ENCODE measurements at places on chromosomes 5 and 9.

DNA sequence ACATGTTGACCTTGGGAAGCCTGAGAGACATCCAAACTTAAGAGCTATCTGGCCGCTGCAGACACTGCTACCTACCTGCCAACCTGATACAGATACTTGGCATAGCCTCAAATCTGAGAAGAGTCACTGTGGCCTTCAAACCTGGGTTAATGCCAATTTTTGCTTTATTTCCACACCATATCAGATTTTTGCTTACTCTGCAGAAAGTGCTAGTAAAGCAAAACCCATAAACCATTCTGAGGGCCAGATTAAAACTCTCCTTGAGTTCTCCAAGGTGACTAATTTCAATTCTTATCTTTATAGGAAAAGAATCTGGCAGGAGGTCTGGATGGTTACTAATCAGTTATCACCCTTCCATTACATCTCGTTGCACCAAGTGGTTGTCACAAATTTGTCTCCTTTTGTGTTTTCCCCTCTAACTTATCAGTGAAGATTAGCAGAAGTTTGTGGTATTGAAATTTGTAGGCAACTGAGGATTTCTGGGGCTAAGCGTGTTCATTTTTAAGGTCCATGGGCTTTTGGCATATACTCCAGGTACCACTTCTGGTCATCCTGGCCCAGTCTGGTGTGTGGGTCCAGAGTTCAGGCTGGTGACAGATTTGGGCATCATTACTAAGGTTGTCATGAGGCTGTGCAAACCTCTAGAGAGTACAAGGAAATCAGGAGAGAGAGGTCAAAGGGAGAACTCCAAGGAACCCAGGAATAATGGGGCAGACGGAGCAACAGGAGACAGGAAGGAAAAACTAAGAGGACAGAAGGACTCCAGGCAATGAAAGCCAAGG lies 177.9 kb downstream of the TSSK1B start:
- no peak for DNase-seq

GRCh38 chr5:78757269-78758053 lies 108.9 kb upstream of the LHFPL2 start:
- no peak for DNase-seq

DNA sequence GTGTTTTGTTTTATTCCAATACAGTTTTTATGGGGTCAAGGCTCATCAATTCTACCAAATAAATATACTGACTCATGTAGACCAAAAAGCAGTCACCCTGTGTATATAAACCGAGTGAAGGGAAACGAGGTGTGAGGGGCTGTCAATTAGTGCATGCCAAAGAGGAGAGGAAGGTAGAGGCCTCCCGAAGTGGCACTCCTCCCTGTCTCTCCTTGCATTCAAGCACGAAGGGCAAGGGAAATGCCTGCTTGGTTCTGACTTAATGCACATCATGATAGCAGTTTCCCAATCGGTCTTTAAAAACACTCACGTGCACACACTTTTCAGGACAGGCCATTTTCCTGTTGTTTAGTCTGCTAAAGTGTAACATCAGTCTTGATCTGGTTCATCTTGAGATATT lies 125.6 kb upstream of the SLCO6A1 start:
- no peak for DNase-seq

DNA sequence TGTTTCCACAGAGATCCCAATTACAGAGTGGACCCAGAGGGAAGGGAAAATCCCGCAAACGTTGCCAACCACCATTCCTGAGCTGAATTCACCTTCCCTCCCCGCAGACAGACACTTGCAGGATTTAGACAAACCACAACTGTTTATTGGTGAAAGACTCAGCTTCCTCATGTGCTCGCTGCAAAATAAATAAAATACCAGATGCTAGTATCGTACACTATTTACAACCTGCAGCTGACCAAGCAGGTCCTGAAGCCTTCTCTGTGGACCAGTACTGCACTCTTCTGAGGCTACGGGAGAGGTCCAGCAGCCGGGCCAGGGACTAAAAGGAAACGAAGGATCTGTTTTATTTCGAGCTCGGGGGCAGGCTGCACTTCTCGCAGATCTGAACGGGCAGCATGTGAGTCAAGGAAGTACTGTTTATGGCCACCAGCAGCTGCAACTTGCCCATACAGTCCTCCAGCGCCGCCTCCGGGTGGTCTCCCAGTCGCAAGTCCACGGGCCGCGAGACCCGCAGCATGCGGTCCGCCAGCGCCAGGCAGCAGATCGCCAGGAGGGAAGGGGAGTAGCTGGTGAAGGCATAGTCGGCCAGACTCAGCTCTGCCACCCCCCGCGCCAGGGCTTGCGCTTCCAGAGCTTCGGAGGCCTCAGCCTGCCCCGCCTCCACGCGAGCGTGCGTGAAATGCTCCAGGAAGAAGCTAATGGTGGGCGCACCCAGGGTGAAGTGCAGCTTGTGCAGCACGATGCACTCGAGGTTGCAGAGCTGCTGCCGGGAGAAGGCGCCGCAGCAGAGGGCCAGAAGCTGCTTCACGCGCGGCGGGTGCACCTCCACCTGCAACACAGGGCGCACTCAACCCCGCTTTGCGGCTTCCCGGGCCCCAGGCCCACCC lies 2.1 kb downstream of the CCNO start:
- DNase-seq = no peak

GRCh38 chr9:9341203-9341602 lies 1271.6 kb downstream of the PTPRD start:
- DNase-seq = no peak

DNA sequence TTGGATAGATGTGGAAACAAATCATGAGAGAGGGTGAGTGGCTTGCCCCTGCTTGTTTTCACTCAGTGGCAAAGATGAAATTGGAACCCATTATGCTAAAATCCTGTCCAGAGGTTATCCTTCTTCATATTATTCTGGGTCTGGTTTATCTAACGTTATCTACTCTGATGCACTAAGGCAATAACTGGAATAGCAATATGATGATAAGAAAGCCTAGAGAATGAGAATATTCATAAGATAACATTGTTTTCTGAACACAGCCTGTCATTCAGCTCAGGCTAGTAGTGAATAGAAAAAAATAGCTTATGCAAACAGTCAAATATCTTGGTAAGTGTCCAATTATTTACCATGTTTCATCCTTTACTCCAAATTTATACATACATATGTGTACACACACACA lies 132.0 kb upstream of the C6 start:
- DNase-seq = no peak

GRCh38 chr5:40220260-40220659 lies 459.5 kb upstream of the PTGER4 start:
- no peak for DNase-seq

DNA sequence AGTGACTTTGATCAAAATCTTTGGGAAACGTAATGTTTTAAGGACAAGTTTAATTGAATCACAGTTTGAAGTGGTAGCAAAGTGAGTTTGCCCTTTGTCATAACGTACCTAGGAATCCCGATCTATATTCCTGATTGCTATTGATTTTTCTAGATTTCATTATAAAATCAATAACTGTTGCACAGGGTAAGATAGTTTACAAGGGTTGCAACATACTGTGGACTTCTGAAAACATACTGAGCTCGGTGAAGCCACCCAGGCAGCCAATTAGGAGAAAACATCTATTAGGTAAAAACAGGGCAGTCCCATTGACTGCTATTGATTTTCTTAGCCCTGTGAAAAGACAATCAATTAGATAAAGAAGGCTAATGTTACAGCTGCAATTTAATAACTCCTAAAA lies 659.9 kb downstream of the ISL1 start:
- no peak for DNase-seq

GRCh38 chr9:129166623-129167557 lies 11.2 kb downstream of the IER5L start:
- DNase-seq = no peak

DNA sequence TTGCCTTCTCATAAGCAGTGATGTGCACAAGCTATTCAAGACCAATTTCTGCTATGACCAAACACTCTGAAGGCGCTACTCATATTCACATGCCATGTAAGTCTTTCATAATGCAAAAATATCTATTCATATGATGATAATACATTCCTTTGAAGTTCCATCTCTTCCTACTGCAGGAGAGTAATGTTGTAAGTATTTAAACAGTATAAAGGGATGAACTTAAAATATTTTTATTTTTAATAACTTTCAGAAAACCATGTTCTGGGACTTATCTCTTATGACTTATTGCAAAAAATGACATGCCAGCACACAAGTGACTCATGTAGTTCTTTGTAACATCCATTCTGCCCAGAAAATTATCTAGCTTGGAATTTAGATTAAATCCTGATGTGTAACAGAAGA lies 376.4 kb downstream of the KCTD16 start:
- no peak for DNase-seq

- peak; percentile 53 for DNase-seq
Observed at GRCh38 chr9:124392254-124392870, 22.9 kb downstream of the PSMB7 start.

DNA sequence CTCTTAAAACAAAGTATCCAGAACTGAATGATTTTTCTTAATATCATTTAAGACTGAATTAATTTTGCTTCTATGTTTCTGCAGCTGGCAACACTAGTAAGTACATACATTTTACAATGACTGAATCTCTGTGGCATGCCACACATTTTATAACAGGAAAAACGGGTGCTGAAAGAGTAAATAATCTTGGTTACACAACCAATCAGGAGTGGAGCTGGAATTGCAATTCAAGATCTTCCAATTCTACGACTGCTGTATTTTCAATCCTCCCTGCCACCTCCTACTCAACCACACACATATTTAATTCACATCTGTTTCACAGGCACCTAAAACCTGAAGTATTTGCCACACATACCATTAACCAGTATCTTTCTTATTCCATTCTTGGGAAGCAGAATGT lies 52.7 kb upstream of the NR5A1 start:
- DNase-seq = no peak

DNA sequence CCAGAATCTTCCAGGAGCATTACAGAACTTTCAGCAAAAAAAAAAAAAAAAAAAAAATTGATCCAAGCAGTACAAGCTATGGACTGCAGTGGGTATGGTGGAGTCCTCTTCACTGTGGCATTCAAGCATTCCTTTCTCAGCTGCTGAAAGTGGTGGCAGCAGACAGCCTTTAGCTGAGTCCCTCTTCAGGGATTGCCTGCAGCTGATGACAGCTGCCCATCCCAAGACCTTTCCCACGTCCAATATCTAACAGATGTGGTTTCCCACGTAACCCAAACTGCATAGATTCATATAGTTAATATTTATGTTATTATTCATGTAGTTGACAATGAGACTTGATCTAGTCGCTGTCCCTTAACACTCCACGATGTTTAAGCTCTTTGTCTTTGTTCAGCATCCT lies 475.9 kb downstream of the TLE1 start:
- no peak for DNase-seq

GRCh38 chr5:131996210-131997025 lies 15.0 kb downstream of the ACSL6 start:
- no peak for DNase-seq

GRCh38 chr5:148791696-148792095 lies 34.7 kb upstream of the ADRB2 start:
- DNase-seq = no peak

DNA sequence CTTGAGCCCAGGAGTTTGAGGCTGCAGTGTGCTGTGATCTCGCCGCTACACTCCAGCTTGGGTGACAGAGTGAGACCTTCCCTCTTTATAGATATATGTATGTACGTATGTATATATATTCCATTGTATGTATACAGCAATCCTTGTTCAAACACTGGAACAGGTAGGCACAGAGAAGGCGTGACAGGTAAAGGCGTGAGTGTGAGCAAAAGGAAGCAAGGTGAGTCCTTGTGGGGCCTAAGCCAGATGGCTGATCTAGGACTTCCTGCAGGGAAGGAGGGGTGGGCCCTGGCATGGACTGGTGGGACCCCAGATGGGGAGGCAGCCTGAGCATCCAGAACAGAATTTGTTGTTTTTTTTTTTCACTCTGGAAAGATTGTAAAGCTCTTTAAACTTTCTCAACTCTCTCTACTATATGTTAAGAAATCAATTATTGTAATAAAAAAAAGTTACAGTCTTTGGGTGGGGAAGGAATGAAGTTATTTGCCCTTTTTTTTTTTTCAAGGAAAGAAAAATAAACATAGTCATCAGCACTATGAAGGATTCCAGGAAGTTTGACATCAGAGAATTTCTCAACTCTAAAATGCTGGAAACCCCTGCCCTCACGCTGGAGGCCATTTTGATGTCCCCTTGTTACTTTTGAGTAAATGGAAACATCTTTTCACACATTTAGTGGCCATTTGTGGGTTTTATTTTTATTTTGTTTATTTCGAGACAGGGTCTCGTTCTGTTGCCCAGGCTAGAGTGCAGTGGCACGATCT lies 38.9 kb upstream of the STXBP1 start:
- no peak for DNase-seq

- no peak for DNase-seq
Observed at GRCh38 chr5:110104060-110104725, 414.5 kb downstream of the MAN2A1 start.

DNA sequence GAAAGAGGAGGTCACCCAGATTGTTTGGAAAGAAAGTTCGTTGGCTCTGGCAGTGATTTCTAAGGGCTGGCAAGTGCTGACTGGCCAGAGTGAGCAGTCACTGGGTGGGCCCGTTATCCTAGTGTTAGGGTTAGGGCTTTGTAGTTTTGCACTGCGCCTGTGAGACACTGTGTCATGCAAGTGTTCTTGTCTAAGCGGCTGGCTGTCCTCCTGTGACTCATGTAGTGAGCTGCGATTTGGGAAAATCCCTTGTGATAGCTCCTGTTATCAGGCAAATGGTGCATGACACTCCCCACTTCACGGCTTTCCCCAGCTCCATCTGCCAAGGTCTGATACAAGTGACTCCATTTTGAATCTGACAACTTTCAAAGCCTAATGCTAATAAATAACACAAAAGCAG lies 526.0 kb upstream of the ADAMTS16 start:
- no peak for DNase-seq

DNA sequence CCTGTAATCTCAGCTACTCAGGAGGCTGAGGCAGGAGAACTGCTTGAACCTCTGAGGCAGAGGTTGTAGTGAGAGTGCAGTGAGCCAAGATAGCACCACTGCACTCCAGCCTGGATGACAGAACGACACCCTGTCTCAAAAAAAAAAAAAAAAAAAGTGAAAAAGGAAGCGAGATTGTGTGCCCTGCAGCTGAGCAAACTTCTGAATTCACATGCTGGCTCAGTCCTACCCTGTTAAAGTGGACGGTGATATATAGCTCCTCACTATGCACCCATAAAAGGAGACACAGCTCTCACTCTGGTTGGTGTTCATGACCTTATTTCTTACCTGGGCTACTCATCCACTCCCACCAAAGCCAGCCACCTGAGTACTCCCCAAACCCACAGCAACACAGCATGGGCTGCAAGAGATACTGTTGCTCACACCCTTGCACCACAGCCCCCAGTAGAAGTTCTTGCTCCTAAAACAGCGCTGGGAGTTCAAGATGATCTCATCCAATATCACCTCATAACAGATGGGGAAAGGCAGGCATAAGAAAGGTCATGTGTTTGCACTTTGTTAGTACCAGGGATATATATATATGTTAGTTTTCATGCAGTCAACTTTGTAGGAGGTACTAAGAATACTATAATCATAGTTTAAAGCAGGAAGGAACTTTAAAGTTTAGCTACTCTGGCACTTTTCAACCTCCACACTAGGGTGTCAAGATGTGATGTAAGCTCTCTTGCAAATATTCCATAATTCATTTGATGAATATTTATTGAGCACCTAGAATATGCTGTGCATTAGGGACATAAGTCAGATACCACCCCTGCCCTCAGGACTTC lies 4.0 kb downstream of the TTLL11 start:
- no peak for DNase-seq
